Stimulated activated CD4-positive, alpha-beta T cell treated with anti-CD3 and anti-CD28 coated beads, TNF-alpha, amount 100 ng/mL, for 24 hours (primary cell): ENCODE measurements at places on chromosomes 3 and 15.

DNA sequence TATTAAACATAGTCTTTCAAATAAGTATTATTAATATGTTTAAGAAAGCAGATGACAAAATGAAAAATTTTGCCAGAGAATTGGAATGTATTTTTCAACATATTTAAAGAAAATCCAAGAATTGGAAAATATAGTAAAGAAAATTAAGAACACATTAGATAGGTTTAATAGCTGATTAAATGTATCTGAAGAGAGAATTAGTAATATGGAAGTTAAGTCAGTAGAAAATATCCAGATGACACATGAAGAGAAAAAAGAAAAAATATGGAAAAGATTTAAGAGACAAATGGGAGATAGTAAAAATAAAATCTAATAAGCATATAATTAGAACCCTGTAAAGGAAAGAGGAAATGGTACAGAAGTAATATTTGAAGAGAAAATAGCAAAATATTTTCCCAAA, 18.0 kb upstream of the POMGNT2 start:
- no peak for DNase-seq

- DNase-seq: no peak
Measured at GRCh38 chr3:52819936-52820335, 10.5 kb downstream of the ITIH4 start.

GRCh38 chr3:131795390-131796090, 239.3 kb downstream of the CPNE4 start:
- no peak for DNase-seq

DNA sequence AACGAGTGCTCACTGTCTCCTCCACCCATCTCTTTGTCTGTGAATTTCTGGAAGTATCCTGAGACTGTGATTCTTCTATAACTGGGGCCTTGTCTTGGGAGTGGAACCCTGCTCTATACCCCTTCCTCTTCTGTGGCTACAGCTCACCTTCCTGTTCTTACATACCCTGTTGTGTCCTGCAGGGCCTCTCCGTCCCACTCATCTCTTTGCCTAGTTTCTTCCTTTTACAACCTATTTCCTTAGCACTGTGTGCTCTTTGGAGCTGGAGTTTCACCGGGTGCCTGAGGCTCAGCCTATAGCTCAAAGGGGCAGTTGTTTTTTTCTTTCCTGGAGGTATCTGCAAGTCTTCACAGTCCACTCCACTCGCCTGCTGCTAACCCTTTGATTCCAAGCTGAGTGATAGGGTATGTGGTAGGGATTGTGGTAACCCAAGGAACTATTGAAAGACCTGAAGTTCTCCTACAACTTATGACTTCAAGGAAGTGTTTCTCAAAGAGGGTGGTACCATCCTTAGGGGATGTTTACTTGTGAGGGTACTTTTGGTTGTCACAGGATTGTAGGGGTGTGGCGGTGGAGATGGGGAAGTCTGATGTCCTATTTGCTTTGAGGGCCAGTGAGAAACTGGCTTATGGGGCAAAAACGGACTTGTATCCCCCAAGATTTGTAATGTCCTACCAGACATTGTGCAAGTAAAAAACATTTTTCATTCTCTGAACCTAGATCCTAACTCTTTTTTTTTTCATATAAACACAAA, 66.6 kb upstream of the ARL8B start:
- no peak for DNase-seq

GRCh38 chr15:36992454-36992853, 107.9 kb downstream of the MEIS2 start:
- DNase-seq: no peak

- no peak for DNase-seq
Measured at GRCh38 chr3:134325061-134325705, 49.1 kb downstream of the AMOTL2 start.

GRCh38 chr3:140540262-140540661, 137.6 kb upstream of the TRIM42 start:
- DNase-seq: no peak

GRCh38 chr3:15800327-15800726, 2.5 kb upstream of the ANKRD28 start:
- no peak for DNase-seq

GRCh38 chr3:31882431-31882830, 98.6 kb downstream of the OSBPL10 start:
- DNase-seq: no peak

DNA sequence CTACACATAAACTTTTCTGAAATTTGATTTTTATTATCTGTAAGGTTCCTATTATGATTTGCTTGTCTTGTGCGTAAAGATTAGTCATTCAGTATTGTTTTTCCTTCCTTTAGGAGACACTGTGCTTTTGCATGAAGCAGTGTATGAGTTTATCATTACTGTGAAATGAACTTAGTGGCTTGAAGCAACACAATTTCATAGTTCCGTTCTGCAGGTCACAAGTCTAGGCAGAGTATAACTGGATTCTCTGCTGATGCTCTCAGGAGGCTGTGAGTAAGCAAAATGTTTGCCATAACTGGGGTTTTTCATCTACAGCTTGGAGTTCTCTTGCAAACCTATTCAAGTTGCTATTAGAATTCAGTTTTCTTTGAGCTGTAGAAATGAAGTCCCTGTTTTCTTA, 1136.1 kb downstream of the OTOL1 start:
- no peak for DNase-seq

DNA sequence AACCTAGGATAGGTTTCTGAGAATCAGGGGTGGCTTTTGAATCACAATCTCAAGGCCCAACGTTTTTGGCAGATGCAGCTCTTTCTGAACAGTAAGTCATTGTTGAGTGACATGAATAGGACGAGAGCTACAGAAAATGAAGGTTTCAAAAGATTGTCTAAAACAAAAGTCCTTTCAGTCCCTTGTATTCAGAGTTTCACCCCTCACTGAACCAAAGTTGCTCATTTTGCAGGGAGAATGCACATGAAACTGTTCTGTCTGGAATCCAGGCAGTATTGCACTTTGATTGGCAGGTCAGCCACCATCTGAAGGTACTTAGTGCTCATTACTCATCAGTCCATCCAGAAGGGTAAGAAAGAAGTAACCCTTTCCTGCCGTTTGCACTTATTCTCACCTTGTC, 24.1 kb upstream of the RASGRP1 start:
- no peak for DNase-seq

DNA sequence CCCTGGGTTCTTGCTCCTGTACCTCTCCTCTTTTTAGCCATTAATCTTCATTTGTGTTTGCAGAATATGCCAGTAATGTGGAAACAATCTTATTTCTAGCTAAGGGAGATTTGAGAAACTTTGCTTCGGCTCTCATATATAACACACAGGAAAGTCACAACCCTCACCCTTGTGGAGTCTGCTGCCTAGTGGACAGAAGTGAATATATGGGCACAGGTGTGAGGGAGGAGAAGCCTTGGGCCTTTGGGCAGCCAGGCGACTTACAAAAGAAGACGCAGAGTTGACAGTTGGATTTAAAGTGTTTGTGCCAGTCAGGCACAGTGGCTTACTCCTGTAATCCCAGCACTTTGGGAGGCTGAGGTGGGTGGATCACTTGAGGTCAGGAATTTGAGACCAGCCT, 181.8 kb upstream of the TBL1XR1 start:
- DNase-seq: no peak

GRCh38 chr3:148697306-148698189, at the start of gene AGTR1:
AGTR1 (plus strand) TSS chr3:148697903; CDS start chr3:148741036, 43,133 bp downstream.
- no peak for DNase-seq

DNA sequence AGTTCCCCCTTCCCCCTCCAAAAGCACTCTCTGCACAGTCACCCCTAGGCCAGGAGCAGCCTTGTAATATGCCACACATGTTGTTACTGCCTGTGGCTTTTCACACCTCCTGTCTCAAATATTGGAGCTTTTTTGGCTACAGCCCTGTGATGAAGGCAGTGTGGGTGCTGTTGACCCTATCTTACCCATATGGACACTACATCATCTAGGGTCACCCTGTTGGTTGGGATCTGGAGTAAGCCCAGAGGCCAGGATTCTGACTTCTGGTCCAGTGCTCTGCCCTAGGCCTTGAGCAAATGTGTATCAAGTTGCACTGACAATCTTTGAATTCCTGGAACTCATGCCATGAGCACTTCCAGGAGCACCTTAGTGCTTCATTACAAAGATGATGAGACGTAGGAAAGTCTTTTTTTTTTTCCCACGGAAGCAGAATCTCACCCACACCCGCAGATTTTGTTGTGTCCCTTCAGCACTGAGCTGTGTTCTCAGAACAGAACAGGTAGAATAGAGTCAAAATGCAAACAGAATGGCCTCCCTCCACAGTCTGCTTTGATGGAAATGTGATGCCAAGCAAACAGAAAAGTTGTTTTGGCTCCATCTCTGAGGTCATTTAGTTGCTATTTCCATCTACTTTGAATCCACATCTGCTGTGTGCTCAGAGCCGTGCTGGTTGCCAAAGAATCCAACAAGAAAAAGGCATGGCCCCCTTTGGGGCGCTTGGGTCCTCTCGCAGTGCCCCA, 49.6 kb downstream of the SMAD3 start:
- no peak for DNase-seq

DNA sequence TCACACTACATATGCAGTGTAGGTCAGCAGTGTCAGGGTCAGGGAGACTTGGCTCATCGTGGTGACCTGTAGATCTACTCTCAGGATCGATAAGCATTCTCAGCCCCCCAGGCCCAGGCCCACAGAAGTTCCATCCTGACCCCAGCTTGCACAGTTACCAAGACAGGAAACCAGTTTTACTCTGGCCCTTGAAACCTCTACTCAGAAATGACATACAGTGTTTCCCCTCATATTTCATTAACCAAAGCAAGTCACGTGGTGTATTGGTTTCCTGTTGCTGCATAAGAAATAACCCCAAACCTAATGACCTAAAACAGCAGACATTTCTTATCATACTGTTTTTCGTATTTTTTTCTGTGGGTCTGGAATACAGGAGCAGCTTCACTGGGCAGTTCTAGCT, 242.2 kb downstream of the SLCO3A1 start:
- no peak for DNase-seq

GRCh38 chr3:111809186-111809585, 49.9 kb upstream of the PHLDB2 start:
- DNase-seq: no peak

GRCh38 chr3:120742849-120743365, 363 bp downstream of the GTF2E1 start:
- no peak for DNase-seq

DNA sequence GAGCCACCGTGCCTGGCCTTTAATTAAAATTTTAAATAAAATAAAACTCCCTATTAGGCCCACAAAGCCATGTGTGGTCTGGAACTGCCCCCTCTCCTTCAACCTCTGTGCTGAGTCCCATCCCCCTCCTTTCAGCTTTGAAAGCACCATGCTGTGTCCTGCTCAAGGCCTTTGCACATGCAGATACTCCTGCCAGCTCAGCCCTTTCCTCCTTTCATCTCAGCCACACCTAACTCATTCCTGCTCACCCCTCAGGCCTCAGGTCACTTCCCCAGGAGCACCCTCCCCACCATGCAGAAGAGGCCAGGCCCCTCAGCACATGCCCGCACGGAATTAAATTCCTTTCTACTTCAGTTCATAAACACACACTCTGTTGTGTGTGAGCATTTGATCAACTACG, 28.1 kb downstream of the ATRIP start:
- no peak for DNase-seq

DNA sequence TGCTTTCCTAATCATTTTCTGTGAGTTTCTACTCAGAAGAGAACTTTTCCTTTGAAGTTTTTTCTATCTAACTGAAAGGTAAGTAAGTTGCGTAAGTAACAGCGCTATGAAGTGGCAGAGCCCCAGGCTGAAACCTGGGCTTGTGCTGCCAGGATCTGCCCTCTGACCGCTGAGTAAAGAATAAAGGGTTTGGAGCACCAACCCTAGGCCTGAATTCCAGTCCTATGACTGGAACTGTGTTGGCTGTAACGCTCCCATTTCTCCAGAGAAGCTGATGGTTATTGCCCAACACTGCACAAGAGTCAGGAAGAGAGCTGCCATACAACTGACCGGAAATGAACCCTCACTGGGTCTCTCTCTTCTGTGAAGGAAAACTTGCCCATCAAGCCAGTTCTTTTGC, 87.0 kb downstream of the FOXB1 start:
- no peak for DNase-seq

DNA sequence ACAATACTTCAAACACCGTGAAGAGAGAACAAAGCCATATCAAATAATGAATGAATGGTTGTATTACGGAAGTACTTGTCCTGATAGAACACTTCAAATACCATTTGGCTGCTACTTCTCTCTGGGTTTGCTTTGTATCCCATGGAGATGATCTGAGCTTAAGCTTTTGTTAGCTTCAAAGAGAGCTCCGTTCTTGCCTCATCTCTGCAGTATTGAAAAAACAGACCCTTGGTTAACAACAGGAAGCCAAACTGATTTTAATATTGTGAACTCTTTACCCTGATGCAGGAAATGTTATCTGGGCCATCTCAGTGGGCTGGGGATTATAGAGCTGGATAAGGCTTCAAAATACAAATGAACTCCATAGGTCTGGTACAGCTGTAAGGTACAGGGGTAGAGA, 101.0 kb downstream of the CHL1 start:
- DNase-seq: no peak

DNA sequence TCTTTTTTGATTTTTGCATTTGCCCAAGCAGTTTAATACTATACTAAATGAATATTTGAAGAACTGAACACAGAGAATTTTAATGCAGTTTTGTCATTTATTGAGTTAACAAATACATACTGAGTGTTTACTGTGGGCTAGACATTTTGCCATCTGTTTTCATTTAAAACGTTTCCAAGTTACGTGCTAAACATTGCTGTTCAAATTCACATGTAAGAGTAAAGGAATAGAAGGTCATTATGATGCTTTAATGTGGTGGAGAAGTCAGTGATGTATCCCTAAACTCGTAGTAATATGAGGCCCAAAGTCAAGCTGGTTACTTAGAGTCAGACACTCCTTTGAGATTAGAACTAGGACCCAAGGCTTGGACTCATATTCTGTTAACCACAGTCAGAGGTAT, 49.4 kb downstream of the CRYBG3 start:
- no peak for DNase-seq

- DNase-seq: no peak
Measured at GRCh38 chr3:23254282-23254681, 51.2 kb downstream of the UBE2E2 start.

DNA sequence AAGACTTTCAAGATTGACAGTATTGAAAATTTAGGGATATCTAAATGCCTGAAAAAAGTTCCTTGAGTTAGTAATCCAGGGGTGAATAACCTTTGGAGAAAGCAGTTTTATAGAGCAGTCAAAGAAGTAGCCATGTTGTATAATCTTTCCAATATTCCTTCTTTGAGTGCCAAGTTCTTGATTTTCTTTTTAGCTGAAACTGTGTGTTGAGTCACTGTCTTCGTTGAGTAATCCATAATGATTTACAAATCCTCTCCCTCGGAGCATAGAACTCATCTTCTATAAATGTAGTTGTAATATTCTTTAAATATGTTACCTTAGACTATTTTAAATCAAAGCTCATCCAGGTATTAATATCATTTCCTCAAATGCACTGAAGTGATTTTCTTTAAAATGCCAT, 135.2 kb downstream of the BBX start:
- no peak for DNase-seq

- no peak for DNase-seq
Measured at GRCh38 chr3:62622553-62623174, 249.3 kb upstream of the FEZF2 start.

GRCh38 chr3:49465270-49466034, 4.6 kb upstream of the DAG1 start:
- DNase-seq: no peak

- DNase-seq: no peak
Measured at GRCh38 chr15:52498706-52499105, 30.0 kb downstream of the MYO5A start.

- no peak for DNase-seq
Measured at GRCh38 chr15:31197497-31198414, 96.2 kb upstream of the TRPM1 start.

- DNase-seq: no peak
Measured at GRCh38 chr15:67180514-67181191, 73.8 kb downstream of the AAGAB start.
